ENCODE measurements at places on chromosomes 1 and 21.
A peak's percentile ranks its signal among the peaks of the same experiment; 100 is the strongest.

- no peak for ATAC-seq
These were observed 90.4 kb upstream of the AJAP1 start for GRCh38 chr1:4564051-4564450.

DNA sequence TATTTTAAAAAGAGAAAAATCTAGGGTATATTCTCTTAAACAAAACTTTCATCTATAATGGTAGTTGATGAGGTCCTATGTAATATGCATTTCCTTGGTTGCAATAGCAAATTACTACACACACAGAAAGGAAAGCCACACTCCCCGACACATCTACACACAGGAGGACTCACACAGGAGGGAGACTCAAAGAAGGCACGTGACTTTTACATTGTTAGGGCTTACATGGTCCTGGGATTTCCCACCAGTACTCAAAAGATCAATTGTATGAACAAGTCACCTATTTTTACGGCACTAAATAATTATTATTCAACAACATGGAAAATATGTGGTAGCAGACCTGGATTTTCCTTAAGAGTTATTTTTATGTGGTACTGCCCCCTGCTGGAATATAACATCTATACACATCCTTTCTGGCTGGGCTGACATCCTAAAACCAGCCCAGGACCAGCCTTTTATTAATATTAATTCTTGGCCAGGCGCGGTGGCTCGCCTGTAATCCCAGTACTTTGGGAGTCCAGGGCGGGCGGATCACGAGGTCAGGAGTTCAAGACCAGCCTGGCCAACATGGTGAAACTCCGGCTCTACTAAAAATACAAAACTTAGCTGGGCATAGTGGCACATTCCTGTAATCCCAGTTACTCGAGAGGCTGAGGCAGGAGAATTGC lies 33.9 kb upstream of the LGALS8 start:
- ATAC-seq = peak; percentile 51

DNA sequence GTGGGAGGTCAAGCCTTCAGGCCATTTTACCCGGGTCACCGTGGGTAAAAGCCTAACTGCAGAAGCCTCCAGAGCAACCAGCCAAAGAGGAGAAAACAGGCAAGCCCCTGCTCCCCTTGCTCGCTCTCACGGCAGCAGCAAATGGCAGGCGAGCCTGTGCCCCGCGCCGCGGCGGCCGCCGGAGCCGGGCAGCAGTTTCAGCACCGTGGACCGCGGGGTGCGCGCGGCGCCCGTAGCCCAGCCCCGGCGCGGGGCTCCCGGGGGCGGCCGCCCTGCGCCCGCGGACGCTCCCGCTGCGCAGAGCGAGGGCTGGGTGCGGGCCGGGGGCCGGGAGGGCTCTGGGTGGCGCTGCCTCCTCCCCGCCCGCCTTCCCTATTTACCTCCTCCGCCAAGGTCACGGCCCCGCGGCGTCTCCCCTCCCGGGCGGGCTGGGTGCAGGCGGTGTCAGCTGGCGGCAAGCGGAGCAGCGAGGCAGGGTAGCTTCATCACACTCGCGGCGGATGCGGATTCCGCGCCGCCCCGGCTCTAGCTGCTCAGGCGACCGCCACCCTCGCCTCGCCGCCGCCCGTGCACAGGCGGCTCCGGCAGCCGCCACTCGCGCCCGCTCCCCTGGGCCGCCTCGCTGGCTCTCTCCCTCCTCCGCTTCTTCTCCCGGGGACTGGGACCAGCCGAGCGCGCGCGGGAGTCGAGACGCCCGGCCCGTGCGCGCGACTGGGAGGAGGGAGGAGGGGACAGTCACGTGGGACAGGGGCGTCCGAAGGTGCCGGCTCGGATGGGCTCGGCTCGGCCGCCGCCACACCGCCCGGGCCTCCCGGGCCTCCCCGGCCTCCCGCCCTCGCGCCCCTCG lies at the start of gene RGS7:
Gene RGS7, minus strand, starts transcription at position 687 of the 847 bp plus-strand sequence.
- ATAC-seq = peak; percentile 82

DNA sequence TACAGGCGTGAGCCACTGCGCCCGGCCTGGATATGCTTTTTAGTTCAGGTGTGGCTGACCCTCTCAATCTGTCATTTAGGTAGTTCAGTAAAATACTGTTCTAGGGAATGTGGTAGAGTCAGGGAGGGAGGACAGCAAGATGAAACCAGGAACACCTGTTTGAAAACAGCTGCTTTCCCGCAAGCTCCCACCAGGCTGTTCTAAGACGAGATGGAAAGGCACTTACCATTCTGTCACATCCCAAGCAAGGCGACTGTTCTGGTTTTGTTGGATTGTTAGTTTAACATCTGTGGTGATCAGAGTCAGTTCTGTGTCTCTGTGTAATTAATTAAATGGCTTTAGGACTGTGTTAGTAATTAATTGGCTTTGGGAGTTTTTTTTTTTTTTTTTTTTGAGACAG lies 2.9 kb downstream of the CHAF1B start:
- ATAC-seq = no peak

DNA sequence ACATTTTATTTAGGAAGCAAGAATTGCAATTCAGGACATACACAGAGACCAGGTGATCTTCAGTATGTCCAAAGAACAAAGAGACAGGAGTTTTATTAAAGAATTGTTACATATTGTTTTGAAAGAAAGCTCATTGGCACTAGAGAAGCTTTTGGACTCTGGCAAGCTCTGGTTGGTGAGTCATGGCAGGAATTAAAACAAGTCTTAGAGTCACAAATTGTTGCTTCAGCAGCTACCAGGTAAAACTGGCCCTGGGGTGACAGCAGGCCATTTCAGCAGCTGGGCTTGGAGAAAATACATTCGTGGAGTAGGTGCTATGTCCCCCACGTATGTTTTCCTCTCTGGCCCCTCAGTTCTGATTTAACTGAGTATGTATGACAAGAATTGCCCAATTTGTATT lies 58.8 kb downstream of the MAP3K21 start:
- no peak for ATAC-seq

DNA sequence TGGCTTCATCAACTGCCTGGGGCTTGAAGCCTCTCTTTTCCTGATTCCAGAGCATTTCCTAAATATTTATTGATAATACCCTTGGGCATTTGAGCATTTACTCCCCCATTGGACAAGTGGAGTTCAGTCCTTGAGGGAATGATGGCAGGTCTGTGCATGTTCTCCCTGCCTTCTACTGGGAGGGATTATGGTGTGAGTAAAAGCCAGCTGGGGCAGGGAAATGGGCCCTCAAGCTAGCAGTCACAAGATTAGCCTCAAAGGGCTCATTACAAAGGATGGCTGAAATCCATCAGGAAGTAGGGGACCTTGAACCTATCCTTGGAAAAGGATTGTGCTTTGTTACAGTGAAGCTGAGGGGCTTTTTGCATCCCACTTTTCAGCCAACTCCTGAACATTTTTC lies 24.2 kb upstream of the OSBPL9 start:
- ATAC-seq = no peak

- ATAC-seq = no peak
These were observed 8.9 kb downstream of the EPHA10 start for GRCh38 chr1:37755951-37756560.

- ATAC-seq = no peak
These were observed 49.5 kb downstream of the TRIM11 start for GRCh38 chr1:228356897-228357680.

DNA sequence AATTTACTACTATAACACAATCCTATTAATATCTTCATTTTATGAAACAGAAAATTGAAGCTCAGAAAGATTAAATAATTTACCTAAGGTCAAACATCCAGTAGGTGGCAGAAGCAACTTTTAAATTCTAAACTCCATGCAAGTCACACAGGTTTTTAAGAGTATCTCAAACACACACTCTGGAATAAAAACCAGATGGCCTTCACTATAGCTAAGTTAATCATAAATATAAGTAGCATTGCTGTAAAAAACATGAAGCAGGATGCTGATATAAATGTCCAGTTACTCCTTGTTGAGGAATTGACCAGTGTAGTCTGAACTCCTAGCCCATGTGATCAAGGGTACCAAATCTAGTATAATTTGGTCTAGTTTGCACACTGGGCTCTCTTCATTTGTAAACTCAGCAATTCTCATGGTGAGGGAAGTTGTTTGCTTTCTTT lies 9.4 kb upstream of the FMO3 start:
- ATAC-seq = no peak

DNA sequence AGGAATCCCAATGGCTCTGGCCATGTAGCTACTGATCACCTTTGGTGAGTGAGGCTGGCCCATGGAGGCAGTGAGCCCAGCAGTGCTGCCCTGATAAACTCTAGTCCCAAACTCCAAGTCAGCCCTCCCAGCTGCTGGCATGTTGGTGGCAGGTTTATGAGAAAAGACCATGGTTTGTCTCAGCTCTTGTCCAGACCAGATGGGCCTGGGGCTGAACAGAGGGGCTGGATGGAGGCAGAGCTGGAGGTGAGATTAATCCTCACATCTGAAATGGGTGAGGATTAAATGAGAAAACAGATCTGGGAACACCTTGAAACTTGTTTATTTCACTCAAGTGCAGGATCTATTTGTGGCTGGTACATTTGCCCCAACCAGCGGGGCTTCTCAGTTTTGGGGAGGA lies 3.2 kb downstream of the TMEM269 start:
- no peak for ATAC-seq

GRCh38 chr1:62426794-62427193 lies 10.1 kb upstream of the USP1 start:
- no peak for ATAC-seq

DNA sequence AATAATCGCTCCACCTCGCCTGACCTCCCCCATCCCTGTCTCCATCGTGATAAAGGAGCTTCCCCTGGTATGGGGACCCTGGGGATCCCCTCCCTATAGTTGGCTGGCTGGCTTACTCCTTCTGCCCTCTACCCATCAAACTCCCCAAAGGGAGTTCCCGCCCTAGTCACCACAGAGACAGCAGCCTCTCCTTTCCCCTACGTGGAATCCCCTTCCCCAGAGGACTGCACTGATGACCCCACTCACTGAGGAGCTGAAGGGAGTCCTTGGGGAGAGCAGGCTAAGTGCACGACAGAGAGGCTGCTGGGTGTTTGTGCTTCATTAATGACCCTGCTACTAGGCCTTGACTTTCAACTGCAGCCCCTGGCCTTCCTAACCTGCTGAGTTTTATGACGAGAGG lies 1.9 kb downstream of the CADM3 start:
- ATAC-seq = peak; percentile 20

DNA sequence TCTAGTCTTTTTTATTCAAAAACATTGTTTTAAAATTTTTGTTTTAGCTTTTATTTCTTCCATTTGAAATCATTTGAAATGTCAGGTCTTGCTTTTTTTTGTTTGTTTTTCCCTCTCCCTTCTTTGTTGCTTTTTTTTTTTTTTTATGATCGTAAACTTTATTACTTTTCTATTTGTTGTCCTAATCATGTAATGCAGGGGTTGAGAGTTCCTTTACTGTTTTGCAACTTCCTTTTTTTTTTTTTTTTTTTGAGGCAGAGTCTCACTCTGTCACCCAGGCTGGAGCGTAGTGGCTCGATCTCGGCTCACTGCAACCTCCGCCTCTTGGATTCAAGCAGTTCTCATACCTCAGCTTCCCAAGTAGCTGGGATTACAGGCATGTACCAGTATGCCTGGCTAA lies 24.8 kb downstream of the IVNS1ABP start:
- ATAC-seq = no peak

GRCh38 chr1:43786960-43787359 lies 79.6 kb downstream of the ST3GAL3 start:
- no peak for ATAC-seq

- no peak for ATAC-seq
These were observed 39.0 kb downstream of the DAB1 start for GRCh38 chr1:57384901-57385300.

DNA sequence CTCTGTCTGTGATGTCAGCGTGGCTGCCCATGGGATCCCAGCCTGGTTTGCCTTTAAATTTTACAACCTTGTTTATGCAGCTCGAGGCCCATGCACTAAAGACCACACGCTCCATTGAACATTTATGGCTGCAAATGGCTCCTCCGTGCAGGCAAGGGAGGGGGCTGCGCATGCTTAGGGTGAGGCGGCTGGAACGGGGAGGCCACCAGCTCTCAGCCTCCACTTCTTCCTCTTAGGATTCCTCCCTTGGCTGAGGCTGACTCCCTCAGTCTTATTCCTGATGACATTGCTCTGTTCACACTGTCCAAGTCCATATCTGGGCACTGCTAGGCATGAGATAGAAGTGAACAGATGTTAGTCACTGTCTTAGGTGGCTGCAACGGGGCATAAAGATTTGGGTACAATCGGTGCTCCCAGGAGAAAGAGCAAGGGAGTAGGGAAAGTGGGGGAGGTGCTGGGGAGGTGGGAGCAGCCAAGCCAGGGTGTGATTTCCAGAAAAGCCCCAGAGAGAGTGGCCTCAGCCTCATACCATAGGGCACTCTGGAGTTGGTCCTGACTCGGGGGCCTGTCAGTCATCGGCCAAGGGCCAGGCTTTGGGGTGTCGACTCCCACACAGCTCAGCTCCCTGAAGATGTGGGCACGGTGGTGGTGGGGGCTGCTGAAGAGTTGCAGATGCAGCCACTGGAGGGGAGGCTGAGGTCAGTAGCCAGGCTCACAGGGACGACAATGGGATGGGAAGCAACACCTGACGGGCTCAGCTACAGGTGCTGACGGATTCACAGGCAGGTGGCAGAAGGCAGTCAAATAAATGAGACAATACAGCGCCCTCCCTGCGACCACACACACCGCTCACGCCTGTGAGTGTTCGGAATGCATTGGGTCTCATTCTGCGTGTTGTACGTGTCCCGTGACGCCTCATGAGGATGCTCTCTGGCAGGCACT lies 37.3 kb upstream of the ACTL8 start:
- ATAC-seq = no peak

DNA sequence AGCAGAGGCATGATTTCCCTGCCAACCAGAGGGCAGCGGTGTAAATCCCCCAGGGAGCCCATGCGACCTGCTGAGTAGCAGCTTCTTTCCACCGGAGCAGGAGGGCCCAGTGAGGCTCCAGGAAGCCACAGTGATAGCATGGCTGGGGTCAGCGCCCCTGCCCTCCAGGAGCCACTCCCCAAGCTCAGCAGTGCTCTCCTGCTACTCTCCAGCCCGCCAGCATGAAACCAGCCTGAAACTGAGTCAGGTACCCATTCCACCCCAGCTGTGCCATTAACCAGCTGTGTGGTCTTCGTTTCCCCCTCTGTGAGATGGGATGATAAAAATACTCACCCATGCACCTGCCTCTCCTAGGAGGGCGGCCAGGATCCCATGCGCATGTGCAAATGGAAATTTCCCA lies 123.8 kb upstream of the TMEM51 start:
- no peak for ATAC-seq

GRCh38 chr1:2408859-2409276 lies 3.5 kb downstream of the PEX10 start:
- no peak for ATAC-seq

- no peak for ATAC-seq
These were observed 11.3 kb downstream of the NCSTN start for GRCh38 chr1:160354388-160354985.

GRCh38 chr21:45880097-45881068 lies 101.2 kb upstream of the COL6A1 start:
- ATAC-seq = peak; percentile 82

- ATAC-seq = no peak
These were observed 10.8 kb downstream of the KCNN3 start for GRCh38 chr1:154859151-154859785.

- ATAC-seq = no peak
These were observed 199.4 kb downstream of the GABPA start for GRCh38 chr21:25934130-25934529.

DNA sequence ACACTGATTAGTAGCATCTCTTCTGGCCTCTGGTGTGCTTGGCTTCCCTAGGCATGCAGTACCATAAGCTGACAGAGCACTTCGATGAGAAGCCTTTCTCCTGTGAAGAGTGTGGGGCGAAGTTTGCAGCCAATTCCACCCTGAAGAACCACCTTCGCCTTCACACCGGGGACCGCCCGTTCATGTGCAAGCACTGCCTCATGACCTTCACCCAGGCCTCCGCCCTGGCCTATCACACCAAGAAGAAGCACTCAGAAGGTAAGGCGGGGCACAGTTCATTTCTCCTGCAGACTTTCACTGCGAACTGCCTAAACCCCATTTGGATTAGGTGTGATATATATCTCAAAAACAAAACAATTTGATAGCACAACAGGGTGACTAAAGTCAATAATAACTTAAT lies 50.4 kb upstream of the EPHA8 start:
- ATAC-seq = no peak
